ENCODE measurements at places on chromosomes 3 and 15.
A peak's percentile ranks its signal among the peaks of the same experiment; 100 is the strongest.

- no peak for DNase-seq
- H3K27me3 ChIP-seq, result no peaks in the 10 kb centered on the region
- peaks cover 3% of the 10 kb centered on the region for H3K36me3 ChIP-seq
- no peak overlapping the region for H3K27ac ChIP-seq
- H3K4me1 ChIP-seq, result peaks cover 4% of the 10 kb centered on the region
Measured at GRCh38 chr3:71285086-71285485, 298.4 kb downstream of the FOXP1 start.

DNA sequence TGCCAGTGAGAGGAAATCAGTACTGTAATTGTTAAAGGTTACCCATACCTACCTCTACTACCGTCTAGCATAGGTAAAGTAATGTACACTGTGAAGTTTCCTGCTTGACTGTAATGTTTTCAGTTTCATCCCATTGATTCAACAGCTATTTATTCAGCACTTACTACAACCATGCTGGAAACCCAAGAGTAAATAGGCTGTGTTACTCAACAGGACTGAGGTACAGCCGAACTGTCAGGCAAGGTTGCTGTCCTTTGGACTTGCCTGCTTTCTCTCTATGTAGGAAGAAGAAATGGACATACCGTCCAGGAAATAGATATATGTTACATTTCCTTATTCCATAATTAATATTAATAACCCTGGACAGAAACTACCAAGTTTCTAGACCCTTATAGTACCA, 265.5 kb downstream of the NR2F2 start:
- no peak overlapping the region for H3K4me3 ChIP-seq
- DNase-seq, result no peak
- no peak overlapping the region for H3K27ac ChIP-seq
- H3K36me3 ChIP-seq, result no peaks in the 10 kb centered on the region

DNA sequence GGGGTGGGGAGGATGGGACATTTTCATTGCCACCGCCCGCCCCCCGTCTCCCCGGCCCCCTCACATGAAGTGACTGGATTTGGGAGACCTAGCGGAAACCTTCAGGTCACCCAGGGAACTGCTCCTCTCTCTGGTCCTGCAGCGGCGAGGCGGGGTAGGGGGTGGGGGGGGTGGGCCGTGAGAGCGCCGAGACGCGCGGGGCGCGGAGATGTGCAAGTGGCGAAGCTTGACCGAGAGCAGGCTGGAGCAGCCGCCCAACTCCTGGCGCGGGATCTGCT, 712 bp upstream of the MME start:
- H3K36me3 ChIP-seq, result no peaks in the 10 kb centered on the region
- no peak overlapping the region for H3K27ac ChIP-seq
- H3K4me1 ChIP-seq, result peaks cover 10% of the 10 kb centered on the region

- peaks cover 45% of the 10 kb centered on the region for H3K27me3 ChIP-seq
- H3K4me3 ChIP-seq, result no peak overlapping the region
- H3K36me3 ChIP-seq, result no peaks in the 10 kb centered on the region
- DNase-seq, result no peak
- no peak overlapping the region for H3K27ac ChIP-seq
Measured at GRCh38 chr3:57154470-57155309, 10.5 kb downstream of the IL17RD start.

DNA sequence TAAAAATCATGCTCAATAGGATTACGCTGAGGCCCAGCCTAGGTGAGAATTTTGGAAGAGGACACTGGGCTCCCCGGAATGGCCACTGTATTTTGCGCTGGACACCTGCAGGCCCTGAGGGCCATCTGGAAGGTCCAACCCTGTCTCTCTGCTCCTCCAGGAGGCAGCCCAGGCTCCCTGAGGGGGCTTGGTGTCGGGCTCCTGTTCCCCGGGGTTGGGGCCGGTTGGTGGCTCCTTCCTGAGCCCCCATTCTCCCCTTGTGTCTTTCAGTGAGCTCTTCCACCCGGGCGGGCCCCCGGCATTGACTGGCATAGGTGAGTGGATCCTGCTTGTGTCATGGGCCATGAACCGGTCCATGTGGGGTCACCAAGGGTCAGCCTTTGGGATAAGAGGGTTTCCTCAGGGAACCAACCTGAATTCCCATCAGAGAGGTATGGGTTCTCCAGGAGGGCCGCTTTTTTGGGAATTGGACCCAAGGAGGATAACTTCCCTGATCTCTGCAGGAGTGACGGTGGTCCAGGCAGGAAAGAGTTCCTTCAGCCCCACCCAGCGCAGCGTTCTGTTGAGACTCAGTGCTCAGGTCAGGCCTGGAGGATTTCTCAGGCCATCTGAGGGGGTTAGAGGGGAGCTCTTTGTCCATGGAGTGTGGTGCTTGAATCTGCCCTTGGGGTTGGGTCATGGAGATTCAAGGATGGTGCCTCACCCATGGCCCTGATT, 187.8 kb downstream of the UBE3A start:
- H3K36me3 ChIP-seq, result no peaks in the 10 kb centered on the region

- no peaks in the 10 kb centered on the region for H3K27me3 ChIP-seq
- peaks cover 2% of the 10 kb centered on the region for H3K36me3 ChIP-seq
- DNase-seq, result no peak
- peaks cover 22% of the 10 kb centered on the region for H3K4me1 ChIP-seq
- no peak overlapping the region for H3K27ac ChIP-seq
Measured at GRCh38 chr3:143586576-143586975, 261.7 kb downstream of the SLC9A9 start.

DNA sequence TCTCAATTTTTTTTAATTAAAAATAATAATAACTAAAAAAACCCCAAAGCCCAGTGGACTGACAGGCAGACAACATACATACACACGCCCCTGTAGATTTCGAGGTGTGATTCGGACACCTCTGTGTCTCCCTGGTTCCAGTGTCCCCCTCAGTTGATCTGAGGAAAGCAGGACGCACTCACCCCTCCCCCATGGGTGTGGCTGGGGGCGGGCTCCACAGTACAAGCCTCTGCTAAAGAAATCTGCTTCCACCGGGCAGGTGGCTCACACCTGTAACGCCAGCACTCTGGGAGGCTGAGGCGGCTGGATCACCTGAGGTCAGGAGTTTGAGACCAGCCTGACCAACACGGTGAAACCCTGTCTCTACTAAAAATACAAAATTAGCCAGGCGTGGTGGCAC, 33.8 kb upstream of the BLM start:
- DNase-seq, result no peak
- H3K4me3 ChIP-seq, result no peak overlapping the region
- no peak overlapping the region for H3K27ac ChIP-seq
- H3K4me1 ChIP-seq, result peaks cover 75% of the 10 kb centered on the region
- no peaks in the 10 kb centered on the region for H3K27me3 ChIP-seq

DNA sequence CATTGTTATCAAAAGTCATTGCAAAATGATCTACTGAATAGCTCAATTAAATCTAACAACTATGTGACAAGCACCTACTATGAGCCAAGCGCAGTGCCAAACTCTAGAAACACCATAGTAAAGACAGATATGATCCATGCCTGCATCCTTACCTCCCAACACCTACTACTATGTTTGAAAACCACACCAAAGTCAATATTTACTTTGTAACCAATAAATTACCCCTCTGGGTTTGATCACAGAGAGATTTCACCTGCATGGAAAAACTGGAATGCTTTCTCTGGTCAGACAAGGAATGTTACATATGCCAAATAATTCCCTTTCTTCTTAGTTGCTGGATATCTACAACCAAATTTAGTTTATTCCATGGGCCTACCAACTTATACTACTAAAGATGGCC, 422.2 kb downstream of the FHIT start:
- H3K36me3 ChIP-seq, result no peaks in the 10 kb centered on the region
- DNase-seq, result no peak
- H3K4me3 ChIP-seq, result no peak overlapping the region

- no peak overlapping the region for H3K4me3 ChIP-seq
- H3K4me1 ChIP-seq, result peaks cover 73% of the 10 kb centered on the region
- no peaks in the 10 kb centered on the region for H3K27me3 ChIP-seq
- peak; percentile 14 for DNase-seq
Measured at GRCh38 chr3:44969154-44969827, 6.7 kb downstream of the ZDHHC3 start.
